ENCODE measurements at places on chromosomes 7 and 10.

GRCh38 chr10:132615341-132616169 is 78.0 kb downstream of the INPP5A start:
- no peak for DNase-seq

- DNase-seq, result no peak
Observed at GRCh38 chr7:158406364-158406763, 181.3 kb downstream of the PTPRN2 start.

GRCh38 chr7:6159524-6160031 is 112.8 kb downstream of the CYTH3 start:
- no peak for DNase-seq

GRCh38 chr10:102476466-102477141 is 25.3 kb upstream of the C10orf95 start:
- DNase-seq, result no peak

- DNase-seq, result peak; percentile 82
Observed at GRCh38 chr10:118501637-118502440, 93.6 kb downstream of the PRLHR start.

DNA sequence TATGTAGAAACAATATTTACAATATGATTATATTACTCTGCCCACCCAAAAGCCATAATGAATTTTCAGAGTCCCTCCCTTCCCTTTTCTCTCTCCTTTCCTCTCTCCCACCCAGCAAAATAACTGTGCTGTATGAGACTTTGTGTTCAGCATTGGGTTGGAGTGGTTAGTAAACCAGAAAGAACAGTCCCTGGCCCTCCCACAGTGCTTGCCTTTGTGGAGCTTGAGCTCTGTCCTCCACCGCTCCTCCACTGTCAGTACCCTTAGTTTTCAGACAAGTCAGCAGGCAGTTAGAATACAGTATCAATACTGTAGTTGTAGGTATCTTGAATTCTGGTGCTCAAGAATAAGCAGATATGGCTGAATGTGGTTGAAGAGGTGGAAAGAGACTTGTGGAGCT is 92.7 kb downstream of the CDK14 start:
- no peak for DNase-seq

DNA sequence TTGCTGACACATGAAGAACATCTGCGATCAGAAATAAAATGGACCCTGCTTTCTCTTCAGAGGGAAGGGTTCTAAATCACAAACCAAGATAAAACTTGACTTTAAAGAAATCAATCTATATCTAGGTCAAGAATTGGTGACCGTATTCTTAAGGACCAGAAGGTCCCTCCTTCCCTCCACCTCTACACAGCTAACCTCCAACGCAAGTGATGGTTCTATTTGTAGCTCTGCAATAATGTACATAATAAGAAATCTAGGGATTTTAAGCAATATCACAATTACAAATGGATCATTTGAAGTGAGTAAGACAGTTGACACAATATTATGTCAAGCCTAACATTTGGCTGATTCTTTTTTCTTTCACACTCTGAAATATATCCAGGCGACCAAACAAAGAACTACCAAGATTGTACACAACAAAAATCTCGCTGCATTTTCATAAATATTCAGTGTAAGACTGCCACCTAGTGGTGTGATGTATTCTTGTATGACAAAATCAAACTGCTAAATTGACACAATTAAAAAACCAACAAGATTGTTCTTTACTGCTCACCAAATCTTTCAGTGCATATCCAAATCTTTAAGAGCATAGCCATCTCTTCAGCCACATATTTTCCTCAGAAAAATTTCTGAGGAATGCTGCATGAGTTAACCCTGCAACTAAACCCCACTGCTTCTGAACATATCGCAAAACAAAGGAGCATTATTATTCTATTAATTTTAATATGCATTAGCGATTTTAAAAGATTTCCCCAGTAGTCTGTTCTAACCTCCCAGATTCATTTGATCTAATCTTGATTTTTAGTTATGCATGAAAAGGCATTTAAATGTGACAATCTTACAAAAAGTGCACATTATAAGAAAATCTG is 44.5 kb downstream of the ICA1 start:
- no peak for DNase-seq

DNA sequence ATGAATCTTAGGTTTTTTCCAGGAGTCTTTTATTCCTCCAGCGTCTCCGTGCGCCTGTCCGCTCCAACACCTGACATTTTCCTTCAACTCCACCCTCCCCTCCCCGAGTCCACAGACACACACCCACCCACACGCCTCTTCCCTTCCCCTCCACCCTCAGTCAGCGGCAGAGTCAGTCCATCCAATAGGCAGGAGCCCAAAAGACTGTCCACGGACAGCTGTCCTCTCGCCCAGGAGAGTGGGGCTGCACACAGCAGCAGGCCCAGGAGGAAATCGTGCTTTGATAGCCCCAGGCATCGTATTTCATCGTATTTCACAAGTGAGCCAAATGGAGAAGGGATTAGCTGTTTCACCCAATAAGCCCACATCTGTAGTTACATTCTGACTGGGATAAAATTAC is 285.1 kb downstream of the ZEB1 start:
- DNase-seq, result peak; percentile 73

DNA sequence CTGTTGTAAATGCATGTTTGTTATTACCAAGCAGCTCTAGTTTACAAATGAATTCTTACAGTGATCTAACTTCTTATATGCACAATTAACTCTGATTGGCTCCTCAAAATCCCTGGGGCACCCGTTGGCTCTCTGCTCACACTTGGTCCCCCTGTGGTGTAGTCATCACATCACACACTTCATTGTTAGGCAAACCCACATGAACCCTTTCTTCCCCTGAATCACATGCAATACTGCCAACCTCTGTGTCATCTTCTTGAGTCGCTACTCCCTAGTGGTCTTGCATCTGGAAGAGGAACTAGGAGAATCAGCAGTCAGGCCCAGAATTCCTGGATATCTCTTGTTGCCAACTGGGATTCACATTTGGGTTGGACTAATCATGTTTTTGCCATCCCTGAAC is 73.1 kb downstream of the CD36 start:
- peak; percentile 56 for DNase-seq

GRCh38 chr10:114437473-114438292 is 33.4 kb upstream of the AFAP1L2 start:
- DNase-seq, result no peak

DNA sequence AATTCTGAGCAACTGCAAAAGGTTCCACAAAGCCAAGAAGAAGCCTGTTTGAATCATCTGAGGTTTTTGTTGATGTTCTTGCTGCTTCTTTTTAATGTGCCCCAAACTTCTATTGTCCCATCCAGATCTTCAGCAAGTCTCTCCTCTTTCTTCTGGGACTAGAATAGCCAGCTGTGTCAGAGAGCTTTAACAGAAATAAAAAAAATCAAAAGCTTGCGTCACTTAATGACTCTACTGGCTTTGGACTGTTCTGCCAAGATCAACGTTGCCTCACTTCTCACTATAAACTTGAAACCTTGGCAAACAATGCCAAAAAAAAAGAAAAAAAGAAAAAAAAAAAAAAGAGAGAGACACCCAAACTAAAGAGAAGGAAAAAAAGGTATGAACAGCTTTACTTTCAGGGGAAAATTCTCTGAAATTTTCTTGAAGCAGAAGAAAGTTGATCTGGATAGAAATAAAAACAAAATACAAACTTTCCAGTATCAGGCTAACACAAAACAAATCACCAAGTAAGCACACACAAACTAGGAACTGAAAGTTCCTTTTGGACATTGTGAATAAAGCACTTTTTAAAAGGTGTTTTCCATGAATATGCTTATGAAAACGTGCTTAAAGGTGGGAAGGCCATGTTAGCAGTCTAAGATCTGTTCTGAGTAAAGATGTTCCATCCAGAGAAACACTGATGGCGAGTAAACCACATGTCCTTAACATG is 14.8 kb downstream of the USP54 start:
- DNase-seq, result peak; percentile 79

- no peak for DNase-seq
Observed at GRCh38 chr7:38339953-38340819, 66.8 kb upstream of the TARP start.
